KBM-7 (cell line): ENCODE measurements at places on chromosomes 11 and 22.
A peak's percentile ranks its signal among the peaks of the same experiment; 100 is the strongest.

DNA sequence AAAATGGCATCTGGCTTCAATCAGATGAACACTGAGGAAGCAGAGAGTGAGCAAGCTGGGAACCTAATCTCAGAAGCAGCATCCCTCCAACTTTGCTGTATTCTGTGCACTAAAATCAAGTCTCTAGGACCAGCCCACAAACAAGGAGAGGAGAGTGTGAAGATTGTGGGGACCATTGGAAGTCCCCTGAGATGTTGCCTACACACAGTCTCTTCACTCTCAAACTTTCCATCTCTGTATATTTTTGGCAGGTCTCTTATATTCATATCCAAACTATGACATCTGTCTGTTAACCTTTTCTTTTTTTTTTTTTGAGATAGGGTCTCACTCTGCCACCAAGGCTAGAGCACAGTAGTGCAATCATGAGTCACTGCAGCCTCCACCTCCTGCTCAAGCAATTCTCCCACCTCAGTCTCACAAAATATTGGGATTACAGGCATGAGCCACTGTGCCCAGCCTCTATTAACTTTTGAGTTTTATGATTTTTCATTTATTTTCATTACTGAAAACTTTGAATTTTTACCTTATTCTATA is 1096.4 kb downstream of the TBC1D22A start:
- DNase-seq = no peak

- DNase-seq = no peak
Measured at GRCh38 chr11:31651208-31651607, 141.6 kb downstream of the ELP4 start.

- peak; percentile 47 for DNase-seq
Measured at GRCh38 chr22:42286205-42286604, 15.8 kb upstream of the TCF20 start.

DNA sequence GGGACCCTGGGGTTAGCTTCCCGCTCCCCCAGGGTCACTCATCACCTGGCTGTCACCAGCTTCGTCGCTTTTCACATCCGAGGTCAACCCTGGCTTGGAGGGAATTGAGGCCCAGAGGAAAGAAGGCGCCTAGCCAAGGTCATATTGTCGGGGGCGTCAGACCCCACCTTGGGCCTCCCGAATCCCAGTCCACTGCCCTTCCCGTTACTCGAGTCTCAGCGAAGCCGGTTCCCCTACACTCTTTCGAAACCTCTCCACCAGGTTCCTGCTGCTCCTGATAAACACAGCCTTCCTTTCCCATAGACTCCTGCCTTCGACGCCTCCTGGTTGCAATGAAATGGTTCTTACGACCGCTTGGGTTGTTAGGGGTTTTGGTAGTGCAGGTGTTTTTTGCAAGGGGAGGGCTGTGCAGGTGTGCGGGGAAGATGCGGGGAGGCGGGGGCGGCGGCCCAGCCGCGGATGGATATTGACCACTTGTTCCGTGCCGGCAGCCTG is 642 bp downstream of the NAA40 start:
- DNase-seq = peak; percentile 29
